GM19239 (cell line): ENCODE measurements at places on chromosomes 6 and 20.

- no peak for DNase-seq
Measured at GRCh38 chr6:35092362-35093117, 48.6 kb downstream of the TCP11 start.

DNA sequence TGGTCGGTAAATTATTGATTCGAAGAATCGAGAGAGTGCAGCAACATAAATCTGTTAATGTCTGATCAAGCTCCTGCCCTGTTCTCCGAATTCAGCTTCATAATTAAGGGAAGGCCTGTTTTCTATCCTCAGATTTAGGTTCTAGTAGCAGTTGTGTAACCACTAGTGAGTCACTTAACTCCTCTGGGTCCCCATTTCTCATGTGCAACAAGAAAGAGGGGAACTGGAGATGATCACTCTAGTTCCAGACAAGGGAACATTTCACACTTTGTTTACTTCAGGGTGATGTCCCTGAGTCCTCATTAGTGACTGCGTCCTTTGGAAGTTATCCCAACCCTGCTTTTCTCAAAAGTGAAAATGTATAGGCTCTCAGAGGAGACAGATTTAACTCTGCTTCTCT lies 68.1 kb upstream of the RNF146 start:
- DNase-seq, result no peak

- no peak for DNase-seq
Measured at GRCh38 chr20:44080064-44080463, 106.9 kb downstream of the JPH2 start.

GRCh38 chr6:28000351-28001045 lies 43.5 kb downstream of the OR2B6 start:
- no peak for DNase-seq

GRCh38 chr6:82144852-82145340 lies 102.6 kb downstream of the IBTK start:
- DNase-seq, result no peak

DNA sequence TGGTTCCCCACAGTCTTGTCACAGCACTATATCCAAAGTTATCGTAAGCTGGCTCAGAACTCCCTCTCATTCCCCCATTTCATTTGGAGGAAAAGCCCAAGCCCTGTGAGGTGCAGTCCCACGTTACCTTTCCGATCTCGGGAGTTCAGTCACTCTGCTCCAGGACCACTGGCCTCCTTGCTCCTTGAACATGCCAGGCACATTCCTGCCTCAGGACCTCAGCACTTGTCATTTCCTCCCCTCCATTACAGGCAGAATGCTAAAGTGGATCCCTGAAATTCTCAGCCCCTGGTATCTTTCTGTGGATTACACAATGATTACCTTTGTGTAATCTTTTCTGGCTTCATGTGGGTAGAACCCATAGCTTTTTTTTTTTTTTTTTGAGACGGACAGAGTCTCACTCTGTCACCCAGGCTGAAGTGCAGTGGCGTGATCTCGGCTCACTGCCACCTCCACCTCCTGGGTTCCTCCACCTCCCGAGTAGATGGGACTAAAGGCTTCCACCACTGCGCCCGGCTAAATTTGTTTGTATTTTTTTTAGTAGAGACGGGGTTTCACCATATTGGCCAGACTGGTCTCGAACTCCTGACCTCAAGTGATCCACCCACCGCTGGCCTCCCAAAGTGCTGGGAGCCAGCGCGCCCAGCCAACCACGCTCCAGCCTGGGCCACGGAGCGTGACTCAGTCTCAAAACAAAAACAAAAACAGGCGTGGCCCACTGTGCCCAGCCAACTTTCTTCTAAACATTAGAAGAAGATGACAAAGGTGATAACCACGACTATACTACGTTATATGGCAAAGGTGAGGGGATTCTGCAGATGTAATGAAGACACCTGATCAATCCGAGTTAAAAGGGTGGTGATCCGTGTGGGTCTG lies 4.0 kb upstream of the OXT start:
- DNase-seq, result no peak

- DNase-seq, result no peak
Measured at GRCh38 chr6:158769234-158769770, 49.9 kb downstream of the EZR start.

- no peak for DNase-seq
Measured at GRCh38 chr6:153442096-153442495, 311.0 kb upstream of the RGS17 start.

- DNase-seq, result no peak
Measured at GRCh38 chr20:62795023-62795761, 1.1 kb upstream of the MRGBP start.

DNA sequence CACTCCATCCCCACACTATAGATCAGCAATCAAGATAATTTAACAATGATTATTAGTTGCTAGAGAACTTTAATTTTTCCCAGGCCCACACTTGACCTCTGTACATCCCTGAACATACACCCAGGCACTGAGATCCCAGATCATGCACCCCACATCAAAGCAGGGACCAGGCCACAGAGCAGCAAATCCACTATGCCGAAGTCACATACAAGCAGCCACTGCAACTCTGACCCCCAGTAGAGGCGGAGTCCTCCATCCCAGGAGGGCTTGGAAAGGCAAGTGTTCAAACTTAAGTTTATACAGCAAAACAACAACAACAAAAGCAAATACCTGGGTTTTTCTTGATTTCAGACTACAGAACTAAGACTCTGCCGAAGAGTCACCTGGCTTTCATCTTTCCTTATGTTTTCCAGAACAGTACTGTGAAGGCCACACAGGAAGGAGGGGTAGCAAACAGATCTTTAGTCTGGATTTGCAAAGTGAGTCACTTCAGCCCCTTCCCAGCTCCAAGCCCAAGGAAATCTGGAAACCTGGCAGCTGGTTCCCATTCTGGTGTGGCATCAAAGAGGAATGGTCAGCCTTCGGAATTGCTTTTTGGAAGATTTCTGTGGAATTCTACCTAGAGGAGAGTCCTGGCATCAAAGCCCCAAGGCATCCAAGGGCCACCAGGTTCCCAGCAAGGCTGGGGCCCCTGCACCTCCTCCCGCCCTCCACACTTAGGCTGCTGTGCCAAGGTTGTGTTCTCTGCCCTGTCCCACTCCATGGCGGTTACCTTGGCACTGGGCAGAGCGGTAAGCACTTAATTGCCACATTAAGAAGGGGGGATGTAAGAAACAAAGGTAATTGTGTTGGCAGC lies 7.3 kb downstream of the JAG1 start:
- no peak for DNase-seq

GRCh38 chr6:167046861-167047495 lies 47.8 kb downstream of the CEP43 start:
- no peak for DNase-seq

DNA sequence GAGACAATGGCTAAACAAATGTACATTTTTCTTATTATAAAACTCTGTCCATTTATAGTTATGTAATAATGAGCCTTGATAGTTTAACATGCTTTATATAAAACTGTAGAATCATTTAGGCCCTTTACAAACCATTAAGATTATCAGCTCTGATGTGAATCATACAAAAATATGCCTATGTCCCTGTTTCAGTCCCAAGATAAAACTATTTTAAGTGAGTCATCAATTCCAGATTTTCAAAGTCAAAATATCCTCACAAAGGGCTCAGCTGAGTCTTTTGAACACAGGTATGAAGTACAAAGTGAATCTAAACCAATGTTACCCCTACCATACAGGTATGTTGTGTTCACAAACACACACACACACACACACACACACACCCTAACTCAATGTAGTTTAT lies 88.0 kb downstream of the PTPRK start:
- DNase-seq, result no peak

DNA sequence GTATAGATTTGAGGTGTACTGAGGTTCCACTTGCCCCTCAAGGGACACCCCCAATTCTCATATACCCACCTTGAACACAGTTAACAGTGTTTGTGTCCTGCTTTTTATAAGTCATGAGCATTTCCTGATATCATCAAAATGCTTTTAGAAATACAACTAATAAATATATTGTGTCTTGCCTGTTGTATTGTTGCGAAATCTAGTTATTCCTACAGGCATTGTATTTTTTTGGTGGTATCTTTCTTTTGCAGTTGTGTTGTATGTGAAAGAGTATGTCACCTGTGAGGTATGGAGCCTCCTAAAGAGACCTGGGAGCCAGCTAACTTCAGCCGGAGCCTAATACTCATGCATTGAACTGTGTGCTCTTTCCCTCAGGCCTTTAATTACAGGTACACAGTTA lies 40.7 kb downstream of the CDYL start:
- no peak for DNase-seq
